ENCODE measurements at places on chromosomes 1 and 21. TPM values are rescaled to one million over a fixed set of nuclear protein-coding genes. Genes with fewer than 3 reads are reported as not detected.

Gene NBPF9
- 3.2 TPM for polyA plus RNA-seq

DNA sequence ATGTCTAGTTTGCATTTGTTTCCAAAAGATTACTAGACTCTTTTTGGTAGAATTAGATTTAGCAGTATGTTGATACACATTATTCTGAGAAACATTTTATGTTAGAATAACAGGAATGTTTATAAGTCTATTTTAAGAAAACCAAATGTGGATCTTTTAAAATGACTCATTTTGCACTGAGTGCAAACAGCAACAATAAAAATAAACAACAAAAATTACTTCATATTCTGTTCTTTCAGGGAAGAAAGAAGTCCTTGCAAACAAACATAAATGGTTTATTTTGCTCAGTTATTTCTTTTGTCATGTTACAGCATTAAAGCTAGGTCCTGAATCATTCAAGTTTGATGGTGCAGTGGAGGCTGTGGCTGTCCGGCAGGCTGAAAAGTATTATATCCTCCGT lies 106.8 kb upstream of the TENT5C start:
- DNase-seq = no peak

DNA sequence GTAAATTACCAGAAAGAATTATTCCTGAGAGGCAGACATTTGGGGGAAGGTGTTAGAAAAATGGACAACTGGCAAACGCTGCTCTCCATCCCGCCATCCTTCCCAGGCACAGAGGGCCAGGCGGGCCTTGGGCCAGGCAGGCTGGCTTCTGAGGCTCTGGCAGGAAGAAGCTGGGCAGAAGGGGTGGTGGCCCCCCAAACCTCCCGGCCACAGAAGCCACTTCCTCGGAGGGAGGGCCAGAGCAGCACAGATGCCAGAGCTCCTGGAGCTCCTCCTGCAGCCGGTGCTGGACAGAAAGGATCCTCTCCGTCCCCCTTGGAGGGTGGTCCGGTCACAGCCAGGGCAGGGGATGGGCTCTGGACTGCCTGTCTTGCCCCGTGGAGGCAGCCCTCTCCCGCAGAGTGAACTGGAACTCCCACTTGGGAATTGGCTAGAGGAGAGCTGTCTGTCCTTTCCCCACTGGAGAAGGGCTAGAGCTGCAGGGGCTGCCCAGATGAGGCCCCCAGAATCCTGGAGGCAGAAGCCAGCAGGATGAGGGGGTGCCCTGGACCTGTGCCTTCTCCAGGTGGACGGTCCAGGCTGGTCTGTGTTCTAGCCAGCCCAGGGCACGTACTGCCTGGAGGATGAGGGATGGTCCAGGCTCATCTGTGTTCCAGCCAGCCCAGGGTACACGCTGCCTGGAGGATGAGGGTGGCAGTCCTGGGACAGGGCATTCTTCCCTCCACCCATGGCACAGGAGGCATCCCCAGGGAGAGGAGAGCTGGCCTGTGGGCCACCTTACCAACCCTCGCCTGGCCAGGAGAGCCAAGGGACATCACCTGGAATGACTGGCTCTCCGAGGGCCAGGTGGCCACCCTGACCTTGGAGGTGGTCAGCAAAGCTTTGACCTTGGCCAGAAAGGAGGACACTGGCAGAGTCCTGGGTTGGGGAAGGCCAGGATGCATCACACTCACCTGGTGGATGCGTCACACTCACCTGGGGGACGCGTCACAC lies 47.4 kb upstream of the ACTRT2 start:
- DNase-seq = no peak

DNA sequence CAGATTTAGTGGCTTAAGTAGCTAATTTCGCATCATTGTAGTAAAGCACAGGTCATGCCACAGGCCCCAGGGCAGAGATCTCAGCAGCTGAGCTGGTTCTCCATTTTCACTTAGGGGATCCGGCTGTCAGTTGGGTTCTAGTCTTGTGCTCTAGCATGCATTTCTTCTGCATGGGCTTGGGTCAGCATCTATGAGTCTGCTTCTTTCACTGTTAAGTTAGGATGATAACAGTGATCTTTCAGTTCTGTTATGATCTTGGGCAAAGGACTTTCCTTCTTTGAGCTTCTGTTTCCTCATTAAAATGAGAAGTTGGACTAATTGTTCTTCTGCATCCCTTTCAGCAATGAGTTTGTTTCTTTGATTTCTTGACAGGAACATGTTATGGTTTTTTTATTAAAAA lies 123.6 kb upstream of the DNAH14 start:
- no peak for DNase-seq

Gene ASCL5
- not detected for polyA plus RNA-seq

DNA sequence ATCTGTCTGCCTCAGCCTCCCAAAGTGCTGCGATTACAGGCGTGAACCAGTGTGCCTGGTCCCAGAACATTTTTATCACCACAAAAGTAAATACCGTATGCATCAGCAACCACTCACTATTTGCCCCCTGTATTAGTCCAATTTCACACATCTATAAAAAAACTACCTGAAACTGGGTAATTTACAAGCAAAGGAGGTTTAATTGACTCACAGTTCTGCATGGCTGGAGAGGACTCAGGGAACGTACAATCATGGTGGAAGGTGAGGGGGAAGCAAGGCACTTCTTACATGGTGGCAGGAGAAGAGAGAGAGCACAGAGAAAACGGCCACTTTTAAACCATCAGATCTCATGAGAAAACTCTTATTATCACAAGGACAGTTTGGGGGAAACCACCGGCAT lies 25.6 kb upstream of the CTH start:
- no peak for DNase-seq

DNA sequence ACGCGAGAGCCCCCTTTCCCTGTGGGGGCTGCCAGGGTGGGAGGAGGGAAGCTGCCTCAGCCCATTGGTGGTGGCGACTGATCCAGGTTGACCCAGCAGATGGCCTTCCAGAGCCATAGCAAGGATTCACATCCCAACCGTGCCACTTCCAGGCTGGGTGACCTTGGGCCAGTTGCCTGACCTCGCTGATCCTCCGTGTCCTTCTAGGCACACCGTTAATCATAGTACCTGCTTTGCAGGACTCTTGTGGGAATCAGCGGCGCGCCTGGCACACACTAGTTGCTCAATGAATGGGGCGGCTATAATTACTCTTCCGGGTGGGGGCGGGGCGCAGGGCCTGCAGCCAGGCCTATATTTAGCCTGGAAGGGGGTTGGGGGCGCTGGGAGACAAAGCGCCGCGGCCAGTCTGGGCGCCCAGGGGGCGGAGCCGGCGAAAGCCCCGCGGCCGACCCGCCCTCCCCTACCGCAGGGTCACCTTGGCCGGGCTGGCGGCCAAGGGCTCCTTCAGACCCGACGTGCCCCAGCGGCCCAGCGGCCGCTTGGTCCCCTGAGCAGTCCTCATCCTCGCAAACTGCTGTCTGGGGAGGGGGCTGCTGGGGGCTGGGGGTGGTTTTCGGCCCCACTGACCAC lies 5.1 kb downstream of the HSPB7 start:
- DNase-seq = no peak
